ENCODE measurements at places on chromosomes 13 and 19.

- H3K4me3 ChIP-seq: no peak overlapping the region
- no peak for DNase-seq
- H3K36me3 ChIP-seq: no peaks in the 10 kb centered on the region
- no peaks in the 10 kb centered on the region for H3K4me1 ChIP-seq
These were observed 20.3 kb downstream of the C13orf46 start for GRCh38 chr13:113953561-113953960.

DNA sequence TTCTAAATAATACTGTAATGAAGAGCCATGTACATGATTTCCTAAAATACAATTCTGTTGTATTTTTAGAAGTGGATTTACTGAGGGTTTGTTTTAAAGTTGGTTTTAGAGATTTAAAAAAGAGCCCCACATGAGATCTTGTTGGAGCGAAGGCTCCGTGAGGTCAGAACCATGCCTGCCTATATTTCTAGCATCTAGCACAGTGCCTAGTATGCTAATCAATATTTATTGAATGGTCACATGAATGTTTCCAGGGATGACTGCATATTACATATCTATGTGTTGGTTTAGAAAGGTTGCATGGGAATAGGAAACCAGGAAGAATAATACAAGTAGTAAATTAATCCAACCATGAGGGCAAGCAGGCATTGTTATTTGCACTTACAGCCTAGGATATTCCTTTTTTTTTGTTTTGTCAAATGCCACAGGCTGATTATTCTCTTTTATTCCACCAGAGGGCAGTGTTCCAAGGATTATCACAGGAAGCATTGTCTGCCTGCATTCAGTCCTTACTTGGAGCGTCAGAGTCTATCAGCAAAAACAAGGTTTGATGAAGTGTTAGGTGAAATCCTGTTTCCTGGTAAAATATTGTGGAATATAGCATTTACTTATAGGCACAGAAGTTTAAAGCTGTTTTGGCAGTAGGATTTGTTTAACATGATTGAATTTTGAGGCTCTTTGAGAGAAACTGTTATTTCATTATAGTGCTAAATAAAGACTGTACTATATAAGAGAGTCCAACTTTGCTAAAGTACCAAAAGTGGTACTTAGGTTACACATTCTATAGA is 46.8 kb downstream of the COG3 start:
- H3K36me3 ChIP-seq: no peaks in the 10 kb centered on the region
- H3K27me3 ChIP-seq: no peaks in the 10 kb centered on the region
- no peaks in the 10 kb centered on the region for H3K4me1 ChIP-seq
- no peak overlapping the region for H3K4me3 ChIP-seq

DNA sequence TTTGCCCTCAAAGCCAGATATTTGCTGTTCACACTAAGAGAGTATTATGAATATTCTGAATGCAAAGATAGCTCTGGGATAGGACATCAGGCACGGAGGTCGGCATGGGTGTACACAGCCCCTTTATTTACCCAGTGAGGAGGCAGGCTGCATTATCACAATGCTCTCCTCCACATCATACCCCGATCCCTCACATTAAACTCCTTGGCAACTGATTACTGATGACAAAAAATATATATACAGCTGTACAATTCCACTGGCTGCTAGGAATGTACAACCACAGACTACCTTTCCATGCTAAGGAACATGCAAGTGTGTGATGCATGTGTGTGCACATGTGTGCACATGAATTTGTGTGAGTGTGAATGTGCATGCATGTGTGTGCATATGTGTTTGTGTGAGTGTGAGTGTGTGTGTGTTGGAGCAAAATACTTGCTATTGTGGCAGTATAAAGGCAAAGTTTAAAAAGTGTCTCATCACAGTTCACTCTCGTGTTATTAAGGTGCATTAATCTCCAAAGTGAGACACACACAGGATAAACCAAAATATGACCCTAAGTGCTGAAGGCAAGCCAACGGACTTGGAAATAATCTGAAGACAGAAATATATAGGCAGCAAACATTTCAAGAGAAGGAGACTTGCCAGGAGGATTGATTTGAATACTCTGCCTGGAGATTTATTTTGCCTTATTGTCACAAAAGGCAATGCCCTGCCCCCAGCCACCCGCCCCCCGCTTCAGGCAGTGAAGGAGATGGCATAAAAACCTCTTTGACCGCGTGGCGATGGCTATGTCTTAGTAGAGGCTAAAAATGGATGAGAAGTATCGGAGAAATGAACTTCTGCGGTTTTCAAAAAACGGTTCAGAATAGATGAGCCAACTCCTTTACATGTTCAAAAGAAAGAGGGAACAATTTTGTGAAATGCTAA is 274.8 kb downstream of the TSHZ3 start:
- H3K4me1 ChIP-seq: no peaks in the 10 kb centered on the region
- H3K4me3 ChIP-seq: no peak overlapping the region
- H3K27ac ChIP-seq: no peak overlapping the region
- peaks cover 42% of the 10 kb centered on the region for H3K27me3 ChIP-seq

DNA sequence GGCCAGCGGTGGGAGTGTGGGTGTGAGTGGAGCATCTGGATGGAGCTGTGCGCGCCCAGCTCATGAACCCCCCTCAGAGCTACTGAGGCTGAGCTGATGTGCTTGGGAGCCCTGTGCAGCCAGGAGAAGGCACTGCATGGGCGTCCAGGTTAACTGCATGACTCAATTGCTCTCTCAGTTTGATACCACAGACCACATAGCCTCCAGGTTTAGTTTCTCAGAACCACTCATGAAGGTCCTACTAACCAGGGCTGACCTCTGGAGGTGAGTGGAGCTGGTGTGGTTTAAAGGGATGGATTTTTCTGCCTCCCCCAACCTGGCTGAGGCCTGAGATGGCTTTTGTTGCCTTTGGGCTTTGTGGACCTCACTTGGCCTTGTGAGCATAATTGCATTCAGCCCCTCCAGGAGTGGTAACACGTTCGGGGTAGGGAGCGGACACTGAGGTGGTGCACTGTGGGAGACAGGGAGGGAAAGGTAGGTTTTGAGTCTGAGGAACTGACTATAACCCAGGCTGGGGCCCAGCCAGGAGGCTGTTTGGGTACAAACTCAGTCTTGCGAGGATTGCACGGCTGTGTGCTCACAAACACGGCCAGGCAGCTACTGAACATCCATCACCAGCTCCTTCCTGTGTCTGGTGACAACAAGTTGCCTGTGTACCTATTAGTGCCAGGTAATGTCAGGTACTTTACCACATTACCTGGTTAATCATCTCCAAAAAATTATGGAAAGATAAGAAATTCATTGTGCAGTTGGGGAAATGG is 97.5 kb downstream of the RGCC start:
- DNase-seq: no peak
- H3K27ac ChIP-seq: no peak overlapping the region
- H3K4me1 ChIP-seq: no peaks in the 10 kb centered on the region
- H3K36me3 ChIP-seq: no peaks in the 10 kb centered on the region
- no peak overlapping the region for H3K4me3 ChIP-seq

GRCh38 chr19:46355234-46356148 is 8.6 kb downstream of the PPP5C start:
- peaks cover 5% of the 10 kb centered on the region for H3K36me3 ChIP-seq
- H3K27me3 ChIP-seq: no peaks in the 10 kb centered on the region
- H3K27ac ChIP-seq: no peak overlapping the region
- H3K4me1 ChIP-seq: peaks cover 8% of the 10 kb centered on the region

GRCh38 chr13:83272076-83272475 is 610.2 kb downstream of the SLITRK1 start:
- H3K4me3 ChIP-seq: no peak overlapping the region
- no peak overlapping the region for H3K27ac ChIP-seq
- no peak for DNase-seq
- no peaks in the 10 kb centered on the region for H3K27me3 ChIP-seq
- no peaks in the 10 kb centered on the region for H3K36me3 ChIP-seq

DNA sequence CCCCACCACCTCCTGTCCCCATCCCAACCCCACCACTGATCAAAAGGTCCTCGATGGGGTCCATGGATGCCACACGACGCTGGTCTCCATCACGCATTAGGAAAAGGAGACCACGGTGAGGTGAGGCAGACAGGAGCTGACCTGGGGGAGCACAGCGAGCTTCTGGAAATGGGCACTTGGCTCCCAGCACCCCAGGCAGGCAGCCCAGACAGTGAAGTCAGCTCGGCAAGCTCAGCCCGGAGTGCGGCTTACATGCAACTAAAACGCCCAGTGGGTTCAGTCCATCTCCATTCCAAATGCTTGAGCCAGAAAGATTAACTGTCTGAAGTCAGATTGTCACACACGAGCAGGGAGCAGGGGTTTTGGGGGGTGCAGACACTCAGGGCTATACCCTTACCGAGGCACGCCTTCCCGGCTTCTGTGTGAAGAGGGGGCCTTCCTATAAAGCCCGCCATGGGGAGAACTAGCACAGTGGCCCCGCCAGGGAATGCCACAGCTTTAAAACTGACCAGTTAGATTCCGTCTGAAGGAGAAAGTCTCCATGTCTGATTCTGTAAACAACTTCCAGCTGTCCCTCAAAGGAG is 79.4 kb downstream of the SPACA7 start:
- peaks cover 18% of the 10 kb centered on the region for H3K27me3 ChIP-seq
- DNase-seq: no peak
- no peak overlapping the region for H3K4me3 ChIP-seq
- peaks cover 14% of the 10 kb centered on the region for H3K4me1 ChIP-seq

- H3K27ac ChIP-seq: peak overlapping the region; percentile 75
- peak overlapping the region; percentile 60 for H3K4me3 ChIP-seq
- peaks cover 18% of the 10 kb centered on the region for H3K4me1 ChIP-seq
These were observed 17.7 kb downstream of the CCDC97 start for GRCh38 chr19:41327576-41328156.

Measured in MM.1S (cell line).